Endothelial cell (in vitro differentiated cells): ENCODE measurements at places on chromosomes 7 and 10. TPM values are rescaled to one million over a fixed set of nuclear protein-coding genes. Genes with fewer than 3 reads are reported as not detected.
A peak's percentile ranks its signal among the peaks of the same experiment; 100 is the strongest.

GNG11 gene
- 133 TPM for total RNA-seq

KIAA1217 gene
- total RNA-seq, result 70.8 TPM

GRCh38 chr7:44244282-44244681, 43.5 kb downstream of the YKT6 start:
- DNase-seq, result peak; percentile 69

DNA sequence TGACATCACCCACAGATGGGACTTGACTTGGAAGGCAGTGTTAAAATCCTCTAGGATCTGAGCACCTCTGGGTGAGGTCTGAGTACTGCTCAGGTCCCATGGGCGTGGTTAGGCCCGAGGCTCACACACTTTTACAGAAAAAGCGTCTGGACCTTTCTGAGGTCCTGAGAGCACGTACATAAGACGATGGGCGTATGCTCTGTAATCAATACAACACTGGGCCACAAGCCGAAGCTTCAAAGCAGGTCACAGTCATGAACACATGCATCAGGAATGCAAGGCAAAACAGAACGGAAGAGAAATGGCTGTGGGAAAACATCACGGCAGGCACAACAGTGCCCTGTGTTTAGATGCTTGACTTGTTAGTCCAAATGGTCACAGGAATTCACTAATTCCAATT, 112.2 kb downstream of the LARP4B start:
- DNase-seq, result no peak

DNA sequence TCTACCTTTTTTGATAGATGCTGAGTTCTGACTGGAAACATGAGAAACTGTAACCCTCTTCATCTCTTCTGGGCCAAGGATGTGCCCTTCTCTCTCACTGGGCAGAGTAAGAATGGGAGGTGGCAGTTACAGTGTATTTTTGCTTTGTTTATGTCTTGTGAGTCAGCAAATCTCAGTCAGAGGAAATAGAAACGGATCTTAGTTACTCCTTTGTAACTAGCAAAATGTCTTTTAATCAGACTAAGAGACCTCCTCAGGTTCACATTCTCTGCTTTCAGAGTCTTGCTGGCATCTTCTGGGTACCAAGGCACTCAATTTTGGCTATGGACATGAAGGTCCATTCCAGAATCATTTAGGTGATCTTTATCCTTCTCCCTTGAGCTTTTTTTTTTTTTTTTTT, 70.9 kb downstream of the HHEX start:
- no peak for DNase-seq

DNA sequence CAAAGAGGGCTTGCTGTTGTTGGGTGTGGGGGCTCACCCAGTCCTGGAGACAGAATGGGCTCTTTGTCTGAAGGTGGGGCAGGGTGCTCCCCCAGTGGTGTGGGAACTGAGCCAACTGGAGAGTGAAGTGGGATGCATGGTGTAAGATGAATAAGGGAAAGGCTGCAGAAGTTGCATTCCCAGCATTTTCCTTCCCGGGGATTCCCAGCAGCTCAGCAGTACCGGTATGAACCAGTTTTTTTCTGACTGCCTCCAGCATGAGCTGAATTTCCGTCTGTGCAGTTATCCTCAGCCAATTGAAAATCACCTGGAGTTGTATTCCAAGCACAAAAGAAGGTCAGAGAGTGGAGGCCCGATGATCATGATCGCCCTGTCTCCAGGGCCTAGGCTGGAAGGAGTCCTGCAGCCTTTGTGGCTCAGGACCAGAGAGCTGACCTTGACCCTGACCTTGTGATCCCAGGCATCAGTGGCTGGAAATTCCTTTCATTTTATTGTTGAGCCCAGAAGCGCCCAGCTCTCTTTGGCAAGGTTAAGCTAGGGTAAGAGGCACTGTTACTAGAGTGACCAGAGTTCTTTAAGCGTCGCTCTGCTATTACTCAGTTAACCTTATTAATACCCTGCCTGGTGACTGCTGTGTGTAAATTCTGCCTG, 33.4 kb downstream of the OGDH start:
- peak; percentile 11 for DNase-seq

GRCh38 chr10:36780158-36780557, 345.2 kb upstream of the ANKRD30A start:
- no peak for DNase-seq

GRCh38 chr10:75606203-75606779, 174.9 kb downstream of the LRMDA start:
- no peak for DNase-seq

GRCh38 chr7:149325248-149325647, 63.3 kb downstream of the ZNF783 start:
- DNase-seq, result no peak

- DNase-seq, result no peak
These were observed 142.6 kb upstream of the CDC14C start for GRCh38 chr7:48781752-48782151.

MACC1 gene
- total RNA-seq, result 0.69 TPM

- peak; percentile 47 for DNase-seq
These were observed 771.6 kb upstream of the COBL start for GRCh38 chr7:52088008-52088901.

DNA sequence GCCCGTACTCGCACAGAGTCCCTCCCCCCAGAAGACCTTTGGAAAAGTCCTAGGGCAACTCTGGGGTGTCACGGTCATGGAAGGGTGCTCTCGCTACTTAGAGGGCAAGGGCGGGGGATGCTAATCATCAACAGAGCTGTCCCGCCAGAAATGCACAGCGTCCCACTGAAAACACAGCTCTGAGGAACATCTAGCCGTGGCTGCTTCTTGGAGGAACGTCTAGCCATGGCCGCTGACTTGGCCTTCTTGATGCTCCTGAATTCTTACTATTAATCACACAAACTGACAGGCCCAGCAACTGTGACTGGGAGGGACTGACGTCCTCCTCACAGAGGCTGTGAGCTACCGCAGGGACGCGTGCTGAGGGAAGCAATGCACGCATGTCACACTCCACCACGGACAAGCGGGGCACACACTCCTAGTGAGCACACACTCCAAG, 1.7 kb downstream of the TUBGCP2 start:
- DNase-seq, result no peak

GRCh38 chr10:4546500-4546899, 279.5 kb upstream of the AKR1E2 start:
- no peak for DNase-seq

ZNF3 gene
- total RNA-seq, result 47.7 TPM

FAM170B gene
- not detected for total RNA-seq

- no peak for DNase-seq
These were observed 77.4 kb upstream of the RET start for GRCh38 chr10:42999385-43000020.

GNA12 gene
- 105 TPM for total RNA-seq

DNA sequence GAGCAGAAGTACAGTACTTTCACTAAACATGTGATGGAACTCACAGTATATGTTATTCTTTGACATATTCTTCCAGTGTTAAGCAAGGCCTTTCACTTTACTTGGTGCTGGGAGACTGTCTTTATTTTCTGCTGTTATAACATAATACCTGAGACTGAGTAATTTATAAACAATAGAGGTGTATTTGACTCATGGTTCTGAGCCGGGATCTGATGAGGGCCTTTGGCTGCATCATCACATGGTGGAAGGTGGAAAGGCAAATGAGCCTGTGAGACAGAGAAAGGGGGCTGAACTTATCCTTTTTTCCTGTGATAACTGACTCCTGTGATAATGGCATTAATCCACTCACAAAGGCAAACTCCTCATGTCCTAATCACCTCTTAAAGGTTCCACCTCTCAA, 1.4 kb downstream of the SUPV3L1 start:
- DNase-seq, result no peak

GRCh38 chr7:59079-60016, 133.0 kb upstream of the FAM20C start:
- DNase-seq, result no peak

GRCh38 chr10:79927111-79927828, 21.6 kb downstream of the SFTPD start:
- DNase-seq, result no peak

- DNase-seq, result no peak
These were observed 63.0 kb downstream of the PIP4K2A start for GRCh38 chr10:22651276-22651980.

- DNase-seq, result no peak
These were observed 144.2 kb downstream of the KLF6 start for GRCh38 chr10:3640816-3641215.

GRCh38 chr10:62726638-62727037, 77.9 kb upstream of the ADO start:
- DNase-seq, result no peak

GRCh38 chr7:111852081-111852480, 289.8 kb upstream of the IMMP2L start:
- no peak for DNase-seq

CCT6A gene
- total RNA-seq, result 174 TPM

DNA sequence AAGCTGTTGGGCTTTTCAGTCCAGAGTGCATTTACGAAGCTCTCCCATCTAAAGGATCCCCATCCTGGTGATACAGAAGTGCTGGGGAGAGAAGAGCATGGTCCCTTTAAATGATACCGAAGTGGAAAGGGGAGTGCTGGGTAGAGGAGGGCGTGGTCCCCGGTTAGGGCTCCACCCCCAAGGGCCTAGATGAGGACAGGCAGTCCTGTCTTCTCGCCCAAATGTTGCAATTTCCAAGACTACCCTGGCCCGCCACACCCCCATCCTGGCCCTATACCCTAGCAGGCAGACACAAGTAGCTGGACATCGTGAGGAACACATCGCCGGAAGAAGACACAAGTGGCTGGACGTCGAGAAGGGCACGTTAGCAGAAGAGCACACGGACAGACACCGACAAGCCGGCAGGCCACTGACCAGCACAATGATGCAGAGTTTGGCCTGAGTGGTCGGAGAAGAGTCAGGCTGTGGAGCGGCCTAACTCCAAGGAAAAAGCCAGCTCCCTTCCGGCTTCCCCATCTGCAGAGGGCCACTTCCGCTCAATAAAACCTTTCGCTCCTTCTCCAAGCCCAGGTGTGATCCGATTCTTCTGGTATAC, 439.5 kb upstream of the NRP1 start:
- DNase-seq, result no peak

- DNase-seq, result no peak
These were observed 93.9 kb downstream of the FAM53B start for GRCh38 chr10:124650263-124650662.

- no peak for DNase-seq
These were observed 73.8 kb downstream of the CUL1 start for GRCh38 chr7:148772297-148773089.

GRCh38 chr10:77430530-77430929, 207.1 kb downstream of the KCNMA1 start:
- no peak for DNase-seq

- no peak for DNase-seq
These were observed 187.8 kb downstream of the MAD1L1 start for GRCh38 chr7:2044883-2045471.

DNA sequence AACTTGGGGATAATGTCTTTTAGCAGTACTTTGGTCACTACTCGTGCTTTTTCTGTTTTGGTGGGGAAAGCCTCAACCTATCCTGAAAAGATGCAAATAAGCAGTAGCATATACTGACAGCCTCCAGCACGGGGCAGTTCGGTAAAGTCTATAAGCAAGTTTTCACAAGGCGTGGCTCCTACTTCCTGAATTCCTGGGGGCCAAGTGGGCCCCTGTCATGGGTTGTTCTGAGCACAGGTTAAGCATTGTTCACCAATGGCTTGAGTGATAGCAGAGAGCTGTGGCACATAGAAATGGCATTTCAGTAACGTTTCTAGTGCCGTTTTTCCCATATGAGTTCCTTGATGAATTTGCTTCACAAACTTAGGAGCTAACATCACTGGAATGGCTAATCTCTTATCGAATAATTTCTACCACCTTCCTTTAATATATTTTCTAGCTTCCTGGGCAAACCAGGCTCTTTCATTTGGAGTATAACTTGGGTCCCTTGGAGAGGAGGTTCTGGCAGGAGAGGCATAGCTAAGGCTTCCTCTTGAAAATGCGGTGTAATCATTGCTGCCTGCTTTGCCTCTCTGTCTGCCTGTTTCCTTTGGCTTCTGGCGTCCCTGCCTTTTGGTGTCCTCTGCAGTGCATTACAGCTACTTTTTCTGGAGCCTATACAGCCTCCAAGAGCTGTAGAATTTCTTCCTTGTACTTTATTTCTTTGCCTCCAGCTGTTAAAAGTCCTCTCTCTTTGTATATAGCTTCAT, 11.7 kb upstream of the ZNF239 start:
- DNase-seq, result no peak

DNA sequence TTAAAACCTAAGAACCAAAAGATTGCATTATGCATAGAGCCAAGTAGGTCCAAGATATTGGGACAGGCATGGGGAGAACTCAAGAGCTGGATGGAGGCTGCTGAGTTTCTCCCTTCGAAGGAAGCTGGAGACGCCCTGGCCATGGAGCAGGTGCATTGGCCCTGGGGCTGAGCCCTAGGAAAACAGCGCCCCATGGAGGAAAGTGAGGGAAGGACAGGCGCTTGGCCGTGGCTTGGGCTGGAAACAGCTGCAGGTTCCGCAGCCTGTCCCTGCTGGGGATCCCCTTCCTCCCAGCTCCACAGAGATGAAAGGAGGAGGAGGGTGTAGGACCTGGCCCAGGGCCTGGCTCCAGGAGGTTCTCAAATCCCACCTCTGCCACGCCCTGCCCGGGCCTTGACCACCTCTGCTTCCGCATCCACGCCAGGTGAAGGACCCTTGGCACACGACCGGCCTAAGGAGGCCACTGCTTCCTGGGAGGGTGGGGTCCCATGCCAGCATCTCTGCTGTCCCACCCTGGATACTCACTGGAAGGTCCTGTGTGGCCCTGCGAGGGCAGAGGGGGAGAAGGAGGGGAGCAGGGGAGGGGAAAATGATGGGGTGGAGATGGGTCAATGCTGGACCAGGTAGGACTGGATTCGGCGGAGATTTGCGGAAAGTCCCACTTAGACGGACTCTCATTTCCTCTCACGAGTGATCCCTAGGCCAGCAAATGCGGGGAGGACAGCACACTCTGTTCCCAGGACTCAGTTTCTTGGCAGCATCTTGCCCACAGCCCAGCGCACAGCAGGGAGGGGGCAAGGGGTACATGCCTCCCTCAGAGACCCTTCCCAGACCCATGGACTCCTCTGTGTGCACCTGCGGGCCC, 258.6 kb upstream of the TCERG1L start:
- no peak for DNase-seq

- DNase-seq, result no peak
These were observed 65.3 kb downstream of the SGCE start for GRCh38 chr7:94590526-94591162.

DNA sequence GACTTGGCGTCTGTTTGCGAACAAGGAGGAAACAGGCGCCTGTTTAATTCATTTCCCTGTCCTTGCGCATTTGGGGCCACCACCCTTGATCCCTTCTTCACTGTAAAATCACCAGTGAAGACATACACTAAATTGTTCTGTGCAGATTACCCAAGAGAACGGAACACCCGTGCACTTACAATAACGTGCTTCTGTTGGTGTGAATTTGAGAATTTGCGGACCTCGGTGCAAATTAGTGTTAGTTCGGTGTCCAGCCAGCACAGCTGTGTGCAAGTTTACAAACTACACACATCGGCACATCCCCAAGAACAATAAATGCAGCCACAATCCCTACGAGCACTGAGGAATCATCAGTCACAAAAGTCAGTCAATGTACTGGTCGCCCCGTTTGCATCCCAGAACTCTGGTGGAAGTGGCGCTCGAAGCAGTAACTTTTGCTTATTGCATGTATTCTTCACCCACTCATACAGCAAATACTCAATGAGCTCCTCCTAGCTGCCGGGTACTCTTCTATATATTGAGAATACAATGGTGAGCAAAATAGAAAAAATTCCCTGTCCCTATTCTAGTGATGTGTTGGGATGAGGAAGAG, 786 bp upstream of the CNOT4 start:
- DNase-seq, result no peak

BAIAP2L1 gene
- 20.6 TPM for total RNA-seq
